ENCODE measurements at places on chromosomes 13 and 19. TPM values are rescaled to one million over a fixed set of nuclear protein-coding genes. Genes with fewer than 3 reads are reported as not detected.

The CEACAM16 gene
- total RNA-seq: not detected

The TEAD2 gene
- total RNA-seq: 24.3 TPM

The CYP4F8 gene
- not detected for total RNA-seq

The GIPR gene
- 0.29 TPM for total RNA-seq

The ZNF134 gene
- total RNA-seq: 28.4 TPM

The FBXO17 gene
- 28.1 TPM for total RNA-seq

The IL4I1 gene
- 1.3 TPM for total RNA-seq

The A1BG gene
- 26.5 TPM for total RNA-seq

The GPC5 gene
- not detected for total RNA-seq

The TEX29 gene
- not detected for total RNA-seq

The CYP4F2 gene
- total RNA-seq: not detected

The KIRREL2 gene
- total RNA-seq: not detected

The CYP4F12 gene
- total RNA-seq: not detected

The NCAN gene
- under 0.01 TPM for total RNA-seq

The NAT14 gene
- total RNA-seq: 20.8 TPM

The URI1 gene
- 62.4 TPM for total RNA-seq

The KLC3 gene
- total RNA-seq: under 0.01 TPM

The LAIR2 gene
- total RNA-seq: not detected

The SCN1B gene
- 7.4 TPM for total RNA-seq

The DACT3 gene
- 15.5 TPM for total RNA-seq

The MADCAM1 gene
- 0.15 TPM for total RNA-seq

The ZNF492 gene
- total RNA-seq: 0.17 TPM

The COX6B2 gene
- not detected for total RNA-seq

The ZNF625 gene
- total RNA-seq: 14.5 TPM

The DEDD2 gene
- 19.2 TPM for total RNA-seq

The NXNL1 gene
- not detected for total RNA-seq

The FBN3 gene
- total RNA-seq: not detected

The GARIN5A gene
- 0.33 TPM for total RNA-seq

The YJEFN3 gene
- total RNA-seq: 0.33 TPM

The NALCN gene
- 1.8 TPM for total RNA-seq

The AMER2 gene
- not detected for total RNA-seq

The MBD3L2B gene
- total RNA-seq: not detected

The UNC13A gene
- total RNA-seq: under 0.01 TPM

The MEIOSIN gene
- total RNA-seq: not detected

The CTXN1 gene
- total RNA-seq: 2.5 TPM
